Posterior cingulate gyrus (tissue), 11 donors: ENCODE measurements at places on chromosomes 11 and 22.

DNA sequence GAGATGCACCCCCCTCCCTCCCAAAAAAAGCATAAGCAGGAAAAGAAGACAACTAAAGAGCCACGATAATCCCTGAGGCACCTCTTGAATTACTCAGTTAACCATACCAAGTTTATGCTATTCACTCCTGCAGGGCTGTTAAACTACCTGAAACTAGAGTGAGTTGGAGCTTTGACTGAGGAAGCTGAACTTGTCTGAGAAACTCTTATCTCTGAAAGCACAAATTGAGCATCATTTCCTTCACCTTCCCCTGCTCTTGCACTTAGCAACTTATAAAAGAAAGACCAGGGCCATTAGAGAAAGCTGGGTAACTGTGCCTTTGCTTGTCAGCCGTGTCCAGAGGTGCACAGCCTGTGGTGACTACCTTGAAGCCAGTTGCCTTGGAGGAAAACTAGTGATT lies 745.6 kb downstream of the NELL1 start:
- no peak for DNase-seq

- DNase-seq = no peak
These were observed 15.4 kb upstream of the LINC01488 start for GRCh38 chr11:69466039-69466438.

DNA sequence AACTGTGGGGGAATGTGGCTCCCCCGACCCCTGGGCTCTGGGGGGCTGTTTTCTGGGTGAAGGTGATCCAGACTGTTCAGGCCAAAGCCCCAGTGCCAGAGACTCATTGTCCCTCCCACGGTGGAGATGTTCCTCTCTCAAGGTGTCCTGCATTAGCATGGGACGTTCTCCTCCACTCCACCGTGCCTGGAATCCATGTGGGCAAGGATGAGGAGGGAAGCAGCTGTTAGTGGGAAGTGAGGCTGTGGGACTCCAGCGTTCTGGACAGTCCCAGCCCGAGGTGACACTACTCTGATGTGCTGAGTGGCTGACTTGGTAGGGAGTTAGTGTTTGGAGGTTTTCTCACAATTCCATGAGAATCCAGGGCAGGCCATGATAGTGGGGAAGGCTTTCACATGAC lies 31.4 kb upstream of the CLDN5 start:
- no peak for DNase-seq

DNA sequence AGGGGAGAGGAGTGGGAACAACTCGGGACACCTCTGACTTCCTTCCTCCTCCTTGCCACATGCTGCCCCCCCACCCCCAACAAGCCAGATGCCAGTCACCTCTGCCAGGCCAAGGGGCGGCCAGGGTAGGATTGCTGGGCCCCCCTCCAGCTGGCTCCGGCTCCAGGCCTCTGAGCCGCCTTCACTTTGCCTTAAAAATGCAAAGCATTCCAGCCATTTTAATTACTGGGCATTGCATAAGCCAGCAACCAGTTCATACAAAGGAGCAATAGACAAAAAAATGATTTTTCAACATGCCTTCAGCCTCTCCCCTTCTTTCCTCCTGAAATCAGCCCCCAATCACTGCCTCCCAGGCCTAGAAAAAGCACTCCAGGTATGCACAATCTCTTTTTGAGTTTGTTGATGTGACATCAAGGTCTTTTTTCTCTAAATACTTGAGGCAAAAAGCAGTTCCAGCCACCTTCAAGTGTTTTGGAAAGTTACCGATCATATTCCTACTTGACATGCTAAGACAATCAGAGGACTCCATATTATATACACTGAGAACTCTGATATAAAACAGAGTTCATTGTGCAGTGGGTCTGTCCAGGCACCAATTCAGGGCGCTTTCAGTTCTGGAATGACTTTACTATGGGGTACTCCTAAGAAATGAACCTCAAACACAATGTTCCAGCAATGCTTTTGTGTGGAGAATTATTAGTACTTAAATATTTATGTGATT lies 12.4 kb upstream of the TIMP3 start:
- DNase-seq = no peak

DNA sequence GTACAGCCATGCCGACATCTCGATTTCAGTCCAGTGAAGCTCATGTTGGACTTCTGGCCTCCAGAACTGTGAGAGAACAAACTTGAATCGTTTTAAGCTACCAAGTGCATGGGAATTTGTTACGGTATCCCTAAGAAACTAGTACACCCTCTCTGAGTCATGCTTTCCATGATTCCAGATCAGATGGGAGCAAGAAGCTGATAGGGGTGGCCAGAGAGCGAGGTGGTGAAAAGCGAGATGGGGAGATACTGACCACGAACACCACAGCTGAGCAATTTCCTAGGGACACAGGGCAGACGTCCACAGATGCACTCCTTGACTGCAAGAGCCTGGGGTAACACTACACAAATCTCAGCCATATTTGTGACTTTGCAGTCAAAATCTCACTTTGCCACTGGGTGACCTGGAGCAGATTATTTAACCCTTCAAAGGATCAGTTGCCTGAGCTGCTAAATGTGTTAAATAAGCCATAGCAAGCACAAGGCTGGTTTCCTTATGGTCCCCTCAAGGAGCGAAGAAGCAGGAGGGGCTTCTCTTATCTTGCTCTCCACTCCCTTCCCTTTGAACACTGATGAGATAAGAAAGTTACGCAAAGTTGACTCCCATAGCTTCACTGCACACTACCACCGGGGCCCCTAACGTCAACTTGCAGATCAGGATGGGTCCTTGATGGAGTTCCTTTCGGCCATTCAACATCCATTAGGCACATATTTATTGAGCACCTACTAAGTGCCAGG lies 22.6 kb upstream of the RCN1 start:
- DNase-seq = no peak

- DNase-seq = peak; percentile 92
These were observed 58.5 kb downstream of the IGLL1 start for GRCh38 chr22:23521441-23522113.
